ENCODE measurements at places on chromosomes 11 and 22.

GRCh38 chr11:17186932-17187692 is 20.7 kb downstream of the PIK3C2A start:
- DNase-seq, result no peak

DNA sequence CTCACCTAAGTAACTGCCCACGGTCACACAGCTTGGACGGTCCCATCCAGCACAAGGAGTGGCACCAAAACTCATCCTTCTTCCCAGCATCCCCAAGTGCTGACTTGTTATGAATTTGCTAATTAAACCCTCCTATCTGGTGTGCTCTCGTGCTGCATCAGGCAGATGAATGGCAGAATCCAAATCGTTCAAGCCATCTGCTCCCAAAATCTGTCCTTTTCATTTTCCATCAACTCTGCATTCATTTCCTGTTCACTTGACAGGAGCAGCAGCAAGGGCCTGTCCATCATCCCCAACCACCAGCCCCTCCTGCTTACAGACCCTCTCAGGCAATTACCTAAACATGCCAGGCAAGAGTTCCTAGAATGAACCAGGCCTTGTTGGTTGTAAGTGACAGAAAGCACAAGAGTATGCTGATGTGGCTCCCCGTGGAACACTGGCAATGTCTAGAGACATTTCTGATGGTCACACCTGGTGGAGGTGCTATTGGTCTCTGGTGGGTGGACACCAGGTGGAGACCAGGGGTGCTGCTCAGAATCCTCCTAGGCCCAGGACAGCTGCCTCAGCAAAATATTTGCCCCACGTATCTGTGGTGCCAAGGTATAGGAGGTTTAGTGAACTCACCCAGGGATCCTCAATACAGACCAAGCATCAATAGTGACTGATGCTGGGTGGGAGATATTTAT is 832.5 kb downstream of the TBC1D22A start:
- DNase-seq, result no peak

DNA sequence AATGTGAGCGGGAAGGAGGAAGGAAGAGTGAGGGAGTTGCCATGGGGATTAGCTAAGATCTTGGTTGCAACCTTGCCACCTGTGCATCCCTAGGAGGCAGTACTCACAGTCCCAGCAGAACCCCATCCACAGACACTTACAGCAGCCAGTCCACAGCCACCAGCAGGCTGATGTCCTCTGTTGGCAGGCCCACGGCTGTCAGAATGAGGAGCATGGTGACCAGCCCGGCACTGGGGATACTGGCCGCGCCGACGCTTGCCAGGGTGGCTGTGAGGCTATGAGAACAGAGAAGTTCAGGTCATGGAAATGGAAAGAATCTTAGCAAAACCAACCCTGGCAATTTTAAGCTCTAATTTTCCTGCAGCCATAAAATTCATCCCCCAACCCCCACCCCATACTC is 138.6 kb downstream of the SLC1A2 start:
- DNase-seq, result no peak

DNA sequence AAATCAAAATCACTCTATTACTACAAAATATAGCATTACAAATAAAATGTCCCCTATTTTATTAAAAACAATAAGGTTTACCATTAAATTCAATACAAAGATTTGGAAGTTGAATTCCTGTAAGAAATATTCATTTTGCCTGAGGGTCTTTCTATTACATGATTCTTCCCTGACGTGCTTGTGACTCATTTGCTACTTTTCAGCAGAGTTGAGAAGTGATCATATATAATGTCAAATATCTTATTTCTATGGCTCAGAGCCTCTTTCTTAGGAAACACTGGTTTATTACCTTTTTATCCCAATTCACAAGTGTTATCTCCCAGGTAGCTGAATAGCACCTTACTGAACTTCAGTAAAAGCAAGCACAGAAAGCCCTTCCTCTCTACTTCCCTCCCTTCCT is 65.2 kb upstream of the CNTN5 start:
- no peak for DNase-seq

DNA sequence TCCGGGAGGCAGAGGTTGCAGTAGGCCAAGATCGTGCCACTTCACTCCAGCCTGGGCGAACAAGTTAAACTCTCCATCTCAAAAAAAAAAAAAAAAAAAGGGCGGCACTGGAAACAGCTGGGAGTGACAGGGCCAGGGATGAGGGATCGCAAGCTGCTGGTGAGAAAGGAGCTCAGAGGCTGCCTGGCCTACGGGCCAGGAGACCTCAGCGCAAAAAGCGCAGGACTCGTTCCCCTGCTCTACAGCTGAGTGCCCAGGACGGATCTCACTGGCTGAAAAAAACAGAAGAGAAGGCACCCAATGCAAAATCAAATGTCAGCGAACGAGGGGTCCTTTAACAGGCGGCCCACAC is 650 bp upstream of the NUP50 start:
- DNase-seq, result no peak

GRCh38 chr11:2612884-2613571 is 86.8 kb downstream of the KCNQ1OT1 start:
- no peak for DNase-seq

- no peak for DNase-seq
These were observed 2050.6 kb upstream of the RAG2 start for GRCh38 chr11:38648604-38649003.

DNA sequence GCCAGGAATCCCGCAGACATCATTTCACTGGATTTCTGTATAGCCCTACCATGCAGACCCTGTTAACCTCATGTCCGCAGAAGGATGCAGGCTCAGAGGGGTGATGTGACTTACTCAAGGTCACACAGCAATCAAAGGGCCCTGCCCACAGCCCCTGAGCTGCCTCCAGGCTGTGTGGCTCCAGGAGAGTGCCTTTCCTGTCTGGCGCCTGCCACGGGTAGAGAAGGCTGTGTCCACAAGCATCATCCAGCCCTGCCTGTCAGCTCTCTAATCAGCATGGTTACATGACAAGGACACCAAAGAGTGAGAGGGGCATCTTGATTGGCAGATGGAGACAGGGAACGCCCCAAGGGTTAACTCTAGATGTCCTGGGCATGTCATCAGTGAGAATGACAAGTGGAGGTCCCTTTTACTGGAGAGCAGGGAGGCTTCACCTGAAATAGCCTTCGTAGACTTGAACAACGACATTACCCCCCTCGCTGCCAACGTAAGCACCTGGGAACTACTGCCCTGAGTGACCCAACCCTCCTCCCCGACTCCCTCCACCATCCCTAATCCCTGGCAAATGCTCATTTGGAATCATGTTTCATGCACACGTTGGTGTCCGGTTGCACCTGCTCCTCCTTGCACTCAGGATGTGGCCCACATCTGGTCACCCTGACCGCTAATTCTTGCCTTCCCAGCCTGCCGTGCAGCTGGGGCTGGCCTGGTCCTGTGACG is 6.9 kb downstream of the FGF19 start:
- no peak for DNase-seq

GRCh38 chr11:75389276-75389605 is 10.1 kb upstream of the RPS3 start:
- DNase-seq, result no peak

DNA sequence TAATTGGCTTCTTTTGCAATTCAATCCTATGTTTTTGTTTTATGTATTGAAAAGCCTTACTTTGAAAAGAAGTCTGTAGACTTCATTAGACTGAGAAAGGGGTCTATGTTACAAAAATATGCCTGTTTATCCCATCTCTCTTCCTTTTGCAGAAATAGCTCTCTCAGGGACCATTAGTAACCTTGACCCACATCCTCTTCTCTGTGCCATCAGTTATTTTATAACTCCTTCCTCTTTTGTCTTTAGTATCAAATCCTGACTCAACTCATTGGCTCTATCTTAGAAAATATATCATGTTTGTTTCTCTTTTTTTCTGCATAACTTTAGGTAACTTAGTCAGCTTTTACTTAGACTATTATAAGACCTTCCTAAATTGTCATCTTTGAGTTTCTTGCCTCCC is 20.3 kb downstream of the ZC3H12C start:
- DNase-seq, result no peak

- no peak for DNase-seq
These were observed 16.2 kb downstream of the CTTN start for GRCh38 chr11:70414341-70415100.

DNA sequence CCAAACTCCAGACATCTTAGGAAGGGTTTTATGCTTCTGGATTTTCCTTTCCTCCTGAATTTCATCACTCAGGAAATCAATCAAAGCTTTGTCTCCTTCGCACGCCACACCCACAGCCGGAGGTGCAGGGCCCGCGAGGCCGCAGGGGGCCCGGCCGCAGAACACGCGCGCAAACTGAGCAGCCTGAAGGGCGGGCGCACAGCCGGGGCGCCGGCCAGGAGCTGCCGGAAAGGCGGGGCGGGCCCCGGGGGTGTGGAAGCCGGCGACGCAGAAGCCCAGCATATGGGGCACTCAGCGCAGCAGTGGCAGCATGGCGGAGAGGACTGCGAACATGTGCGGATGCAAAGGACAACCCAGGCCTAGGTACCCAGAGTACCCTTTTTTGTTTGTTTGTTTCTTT is 33.1 kb upstream of the SPTBN2 start:
- DNase-seq, result no peak

- DNase-seq, result no peak
These were observed 11.1 kb downstream of the PPP6R3 start for GRCh38 chr11:68471360-68472340.

DNA sequence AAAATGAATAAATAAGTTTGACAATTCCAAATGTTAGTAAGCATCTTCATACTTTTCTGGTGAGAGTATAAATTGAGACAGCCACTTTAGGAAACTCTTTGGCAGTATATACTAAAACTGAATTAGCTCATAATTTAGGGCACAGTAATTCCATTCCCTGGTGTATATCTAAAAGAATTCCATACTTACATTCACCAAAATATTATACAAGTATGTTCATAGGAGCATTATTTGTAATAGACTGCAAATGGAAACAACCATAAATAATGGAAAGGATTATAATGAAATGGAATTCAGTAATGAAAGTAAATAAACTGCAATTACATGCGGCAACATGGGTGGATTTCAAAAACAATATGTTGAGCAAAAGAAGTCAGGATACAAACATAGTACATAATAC is 315.8 kb upstream of the LRRC4C start:
- DNase-seq, result no peak

GRCh38 chr11:788953-789940 is 643 bp downstream of the CEND1 start:
- no peak for DNase-seq

GRCh38 chr11:75766443-75767227 is 1.9 kb upstream of the DGAT2 start:
- no peak for DNase-seq

- DNase-seq, result no peak
These were observed 636 bp downstream of the PAMR1 start for GRCh38 chr11:35524780-35525179.

DNA sequence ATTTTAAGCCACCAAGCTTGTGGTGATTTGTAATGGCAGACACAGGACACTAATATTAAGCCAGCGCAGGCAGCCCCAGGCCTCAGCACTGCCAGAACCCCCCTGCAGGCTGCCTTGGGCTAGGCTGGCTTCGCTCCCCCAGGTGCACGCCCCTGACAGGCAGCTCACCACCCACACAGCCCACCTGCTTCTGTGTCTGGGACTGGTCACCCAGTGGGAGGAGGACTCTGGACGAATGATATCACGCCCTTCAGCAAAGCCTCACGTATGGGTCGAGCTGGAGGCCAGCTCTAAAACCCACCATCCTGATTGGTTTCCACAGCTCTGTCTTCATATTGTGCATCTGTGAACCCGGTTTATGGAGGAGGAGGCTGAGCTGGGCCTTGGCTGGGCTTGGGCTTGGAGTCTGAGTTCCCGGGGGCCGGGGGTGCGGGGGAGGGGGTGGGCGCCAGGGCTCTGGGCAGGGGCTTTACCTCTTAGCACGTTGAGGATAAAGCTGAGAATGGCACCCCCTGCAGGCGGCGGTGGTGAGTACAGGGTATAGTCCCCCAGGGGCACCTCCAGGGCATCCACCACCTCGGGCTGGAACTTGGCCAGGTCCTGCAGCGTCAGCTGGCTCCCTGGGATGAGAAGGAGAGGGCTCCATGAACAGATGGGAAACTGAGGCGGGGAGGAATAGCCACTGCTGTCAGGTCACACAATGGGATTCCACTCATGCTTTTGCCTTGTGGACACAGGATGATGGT is 13.8 kb downstream of the GGT5 start:
- DNase-seq, result peak; percentile 79

DNA sequence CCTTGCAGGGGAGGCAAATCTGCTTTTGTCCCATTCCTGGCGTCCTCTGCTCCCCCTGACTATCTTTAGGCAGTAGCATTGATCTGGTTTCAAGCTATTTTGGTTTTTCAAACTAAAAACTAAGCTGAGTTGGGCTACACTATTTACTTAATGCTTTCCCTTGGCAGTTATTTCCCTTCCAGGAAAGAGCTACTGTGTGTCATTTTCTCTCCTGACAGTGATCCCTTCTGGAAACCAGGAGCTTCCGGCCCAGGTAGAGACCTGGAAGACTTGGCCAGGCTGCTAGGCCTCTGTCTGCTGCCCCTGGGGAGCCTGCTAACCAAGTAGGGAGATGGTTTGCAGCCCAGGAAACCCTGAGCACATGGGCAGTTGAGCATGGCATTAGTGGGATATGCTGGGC is 35.0 kb downstream of the NAV2 start:
- DNase-seq, result no peak

GRCh38 chr11:47057365-47057764 is 119.3 kb downstream of the ARFGAP2 start:
- DNase-seq, result no peak

DNA sequence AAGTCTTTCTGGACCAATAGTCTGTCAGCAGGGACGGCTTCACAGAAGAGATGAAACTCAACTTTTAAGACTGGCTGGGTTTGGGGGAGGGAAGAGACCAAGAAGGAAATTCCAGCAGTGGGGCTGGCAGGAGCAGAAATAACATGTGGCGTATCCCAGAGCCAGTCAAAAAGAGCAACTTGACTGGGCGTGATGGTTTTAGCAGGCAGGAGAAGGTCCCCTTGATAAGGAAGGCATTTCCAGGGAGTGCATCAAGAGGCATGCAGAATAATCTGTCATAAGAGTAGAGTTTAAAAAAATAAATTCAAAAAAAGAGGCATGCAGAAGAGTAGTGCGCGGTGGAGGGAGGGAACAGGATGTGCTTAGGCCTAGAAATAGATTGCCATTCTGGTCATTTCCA is 52.5 kb downstream of the C22orf31 start:
- no peak for DNase-seq

DNA sequence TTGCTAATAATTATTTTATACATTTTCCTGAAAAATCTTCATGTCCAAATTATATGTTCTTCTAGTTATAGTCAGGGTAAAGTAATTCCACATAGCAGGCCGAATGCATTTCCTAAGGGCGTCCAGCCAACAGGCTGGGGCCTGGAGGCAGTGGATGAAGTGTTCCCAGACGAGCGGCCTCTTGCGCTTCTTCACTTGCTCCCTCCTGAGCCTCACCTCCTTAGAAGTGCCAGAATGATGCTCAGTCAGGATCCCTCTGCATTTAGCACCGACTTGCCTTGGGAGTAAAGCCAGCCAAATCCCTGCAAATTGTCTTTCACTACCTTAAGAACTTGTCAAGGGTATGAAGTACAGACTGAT is 1.5 kb downstream of the OLFML1 start:
- no peak for DNase-seq

GRCh38 chr11:111944139-111944538 is 7.0 kb downstream of the DIXDC1 start:
- no peak for DNase-seq

GRCh38 chr22:44616882-44617655 is 84.9 kb upstream of the PRR5 start:
- DNase-seq, result no peak

Measured in memory B cell (primary cell).